Mammary epithelial cell (primary cell): ENCODE measurements at places on chromosomes 3 and 15. TPM values are rescaled to one million over a fixed set of nuclear protein-coding genes. Genes with fewer than 3 reads are reported as not detected.

GRCh38 chr15:73264881-73265280 lies 103.9 kb downstream of the HCN4 start:
- no peak for DNase-seq

DNA sequence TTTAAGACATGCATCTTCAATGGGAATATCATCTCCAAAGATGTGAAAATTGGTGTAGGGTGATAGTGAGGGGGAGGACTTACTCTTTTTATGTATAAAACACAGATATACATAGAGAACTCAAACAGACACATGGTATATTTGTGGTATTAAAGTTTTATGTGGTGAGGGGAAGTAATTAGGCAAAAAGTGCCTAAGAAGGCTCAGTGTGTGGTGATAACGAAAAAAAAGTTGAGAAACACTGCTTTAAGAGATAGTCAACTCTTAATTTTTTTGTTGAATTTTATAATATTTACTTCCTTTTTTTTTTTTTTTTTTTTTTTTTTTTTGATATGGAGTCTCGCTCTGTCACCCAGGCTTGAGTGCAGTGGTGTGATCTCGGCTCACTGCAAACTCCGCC lies 174.2 kb upstream of the FRMD4B start:
- DNase-seq, result no peak

GRCh38 chr15:63473749-63473998 lies 30.7 kb upstream of the USP3 start:
- DNase-seq, result no peak

- DNase-seq, result no peak
These were observed 758.3 kb downstream of the GBE1 start for GRCh38 chr3:81003008-81003645.

DNA sequence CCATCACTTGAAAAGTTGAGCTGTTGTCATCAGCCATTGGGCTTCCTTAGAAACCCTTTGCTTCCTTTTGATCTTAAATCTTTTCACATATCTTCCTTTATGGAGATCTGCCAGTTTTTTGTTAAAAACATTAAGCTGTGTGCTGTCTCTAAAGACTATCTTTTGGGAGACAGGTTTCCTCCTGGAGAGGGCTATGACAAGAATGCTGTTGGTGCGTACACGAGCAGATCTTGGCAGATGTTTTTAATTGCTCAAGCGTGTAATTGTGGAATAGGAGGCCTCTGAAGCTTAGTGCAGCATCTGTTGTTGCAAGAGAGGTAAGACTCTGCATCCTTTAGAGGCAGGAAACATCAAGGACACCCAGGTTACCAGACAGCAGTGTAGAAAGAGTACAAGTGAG lies 56.8 kb downstream of the PHLDB2 start:
- no peak for DNase-seq

DNA sequence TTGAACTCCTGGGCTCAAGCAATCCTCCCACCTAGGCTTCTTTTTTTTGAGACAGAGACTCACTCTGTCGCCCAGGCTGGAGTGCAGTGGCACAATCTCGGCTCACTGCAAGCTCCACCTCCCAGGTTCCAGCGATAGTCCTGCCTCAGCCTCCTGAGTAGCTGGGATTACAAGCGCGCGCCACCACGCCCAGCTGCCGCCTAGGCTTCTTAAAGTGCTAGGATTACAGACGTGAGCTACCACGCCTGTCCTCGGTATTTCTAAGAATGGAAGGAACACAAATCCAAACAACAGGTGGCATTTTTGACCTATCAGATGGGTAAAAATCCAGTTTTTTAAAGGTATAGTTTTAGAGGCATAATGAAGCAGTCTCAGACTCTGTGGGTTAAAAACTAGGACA lies 113.8 kb downstream of the ANP32A start:
- DNase-seq, result no peak

- no peak for DNase-seq
These were observed 215.6 kb downstream of the CBLB start for GRCh38 chr3:105653166-105653565.

- DNase-seq, result no peak
These were observed 144.5 kb downstream of the EPHA6 start for GRCh38 chr3:96958856-96959255.

DNA sequence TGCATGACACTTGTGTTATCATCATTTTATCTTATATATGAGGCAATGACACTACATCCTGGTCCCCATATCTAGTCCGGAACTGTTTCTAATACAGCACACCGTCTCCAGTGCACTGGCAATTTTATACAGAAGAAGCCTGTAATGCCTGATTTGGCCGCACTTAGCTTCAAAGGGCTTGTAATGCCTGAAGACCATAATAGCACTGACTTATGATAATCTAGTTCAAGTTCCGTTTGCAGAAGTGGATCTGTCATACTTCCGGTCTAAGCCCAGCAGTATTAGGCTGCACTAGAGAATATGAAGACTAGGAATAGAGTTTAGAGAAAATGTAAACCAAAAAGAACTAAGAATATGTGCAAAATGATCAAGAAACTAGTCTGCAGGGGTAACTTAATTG lies 1.3 kb downstream of the BNIP2 start:
- DNase-seq, result no peak

- DNase-seq, result no peak
These were observed 4.0 kb downstream of the GLYCTK start for GRCh38 chr3:52291508-52292181.

- no peak for DNase-seq
These were observed 187.1 kb downstream of the DPH6 start for GRCh38 chr15:35358824-35359223.

- DNase-seq, result no peak
These were observed 2.7 kb downstream of the PCBP4 start for GRCh38 chr3:51964521-51964920.

DNA sequence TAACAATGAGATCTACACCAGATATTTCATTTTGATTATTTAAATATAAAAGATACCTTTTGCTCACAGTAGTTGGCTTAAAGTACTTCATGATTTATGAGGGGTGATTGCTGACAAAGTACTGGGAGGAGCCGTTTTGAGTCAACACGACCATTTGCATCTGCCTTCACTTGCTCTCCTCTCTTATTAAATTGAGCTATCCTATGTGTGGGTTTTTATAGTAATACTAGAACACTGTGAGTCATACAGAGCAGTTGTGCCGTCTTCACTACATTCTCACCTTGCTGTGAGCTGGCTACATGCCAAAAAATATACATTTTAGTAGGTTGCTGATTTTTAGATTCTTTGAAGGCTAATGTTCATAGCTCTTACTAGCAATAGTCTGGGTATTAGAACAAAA lies 161.2 kb downstream of the ALCAM start:
- peak; percentile 87 for DNase-seq

GRCh38 chr3:37229291-37229690 lies 54.9 kb upstream of the LRRFIP2 start:
- DNase-seq, result no peak

- peak; percentile 35 for DNase-seq
These were observed 4.7 kb upstream of the GNB4 start for GRCh38 chr3:179455954-179456353.

DNA sequence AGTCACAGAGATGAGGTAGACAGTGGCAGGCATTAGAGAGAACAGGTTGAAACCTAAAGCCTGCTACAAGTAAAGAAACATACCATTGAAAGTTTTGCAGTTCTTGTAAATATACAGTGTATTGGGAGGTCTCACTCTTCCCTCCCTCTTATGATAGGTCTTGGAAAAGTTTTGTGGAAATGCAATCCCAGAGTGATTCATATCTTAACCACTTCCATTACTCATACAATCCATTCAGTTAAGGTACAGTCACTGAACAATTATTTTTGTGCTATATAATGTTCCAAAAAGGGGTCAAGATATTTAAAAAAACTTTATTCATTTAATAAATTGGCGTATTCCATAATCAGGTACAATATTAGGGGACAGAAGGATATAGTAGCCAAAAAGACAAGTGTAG lies 737.7 kb upstream of the ALCAM start:
- DNase-seq, result peak; percentile 61

- peak; percentile 17 for DNase-seq
These were observed 383.0 kb downstream of the TBL1XR1 start for GRCh38 chr3:176814285-176814684.

DNA sequence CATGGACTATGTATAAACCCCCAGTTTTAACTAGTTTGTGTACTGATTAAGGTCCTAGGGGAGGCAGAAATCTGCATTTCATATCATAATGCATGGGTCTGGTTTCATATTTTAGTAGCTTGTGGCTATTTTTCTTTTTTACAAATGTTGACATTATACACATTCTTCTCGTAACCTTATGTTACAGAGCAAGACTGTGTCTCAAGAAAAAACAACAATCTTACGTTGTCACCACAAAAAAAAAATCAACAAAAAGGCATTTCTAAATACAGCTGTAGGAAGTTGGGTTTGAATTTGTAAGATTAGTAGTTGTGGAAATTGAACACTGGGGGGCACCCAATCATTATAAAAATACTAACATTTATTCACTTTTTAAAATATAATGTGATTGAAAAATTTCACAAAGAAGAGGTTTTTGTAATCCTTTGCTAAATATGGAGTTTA lies 17.9 kb downstream of the SERP1 start:
- DNase-seq, result no peak

GRCh38 chr3:113968986-113969385 lies 21.2 kb downstream of the ZDHHC23 start:
- DNase-seq, result peak; percentile 8

GRCh38 chr3:134810052-134810435 lies 15.0 kb downstream of the EPHB1 start:
- no peak for DNase-seq

- DNase-seq, result peak; percentile 82
These were observed 50.0 kb upstream of the DGKG start for GRCh38 chr3:186411994-186412393.

PLA2G4F gene
- 0.71 and 0.99 TPM in 2 replicates for total RNA-seq

NMNAT3 gene
- total RNA-seq, result 3.8 and 4.2 TPM in 2 replicates

PTPRG gene
- total RNA-seq, result 10.5 TPM

FYCO1 gene
- 24.8 TPM for total RNA-seq

LRRC15 gene
- total RNA-seq, result under 0.01 TPM

ALPK3 gene
- total RNA-seq, result 0.16 and 0.27 TPM in 2 replicates

UBL7 gene
- 36.4 and 54.6 TPM in 2 replicates for total RNA-seq

RNU6-1 gene
- not detected for total RNA-seq

BUB1B gene
- 2.8 TPM for total RNA-seq

IGSF10 gene
- total RNA-seq, result under 0.01 TPM

FOXL2NB gene
- 0.42 and 0.72 TPM in 2 replicates for total RNA-seq

TJP1 gene
- total RNA-seq, result 109 and 168 TPM in 2 replicates

GRAMD2A gene
- 14.2 and 16.0 TPM in 2 replicates for total RNA-seq
